ENCODE measurements at places on chromosomes 1 and 21.

- no peak for DNase-seq
Observed at GRCh38 chr1:214698559-214698958, 95.6 kb downstream of the CENPF start.

DNA sequence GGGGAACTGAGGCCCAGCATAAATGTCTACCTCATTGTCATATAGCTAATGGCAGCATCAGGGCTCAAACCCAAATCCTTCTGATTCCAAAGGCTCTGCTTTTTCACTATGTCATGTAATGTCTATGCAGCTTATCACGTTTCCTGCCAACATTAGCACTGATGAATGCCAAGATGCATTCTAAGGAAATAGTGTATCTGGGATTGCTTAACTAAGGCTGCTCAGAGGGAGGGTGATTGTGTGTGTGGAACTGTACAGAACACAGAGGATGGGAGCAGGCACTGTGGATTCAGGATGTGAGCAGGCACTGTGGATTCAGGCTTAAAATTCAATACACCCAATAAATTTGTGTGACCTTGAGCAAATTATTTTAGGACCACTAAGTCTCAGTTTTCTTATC, 456.4 kb upstream of the DEPDC1 start:
- DNase-seq, result no peak

DNA sequence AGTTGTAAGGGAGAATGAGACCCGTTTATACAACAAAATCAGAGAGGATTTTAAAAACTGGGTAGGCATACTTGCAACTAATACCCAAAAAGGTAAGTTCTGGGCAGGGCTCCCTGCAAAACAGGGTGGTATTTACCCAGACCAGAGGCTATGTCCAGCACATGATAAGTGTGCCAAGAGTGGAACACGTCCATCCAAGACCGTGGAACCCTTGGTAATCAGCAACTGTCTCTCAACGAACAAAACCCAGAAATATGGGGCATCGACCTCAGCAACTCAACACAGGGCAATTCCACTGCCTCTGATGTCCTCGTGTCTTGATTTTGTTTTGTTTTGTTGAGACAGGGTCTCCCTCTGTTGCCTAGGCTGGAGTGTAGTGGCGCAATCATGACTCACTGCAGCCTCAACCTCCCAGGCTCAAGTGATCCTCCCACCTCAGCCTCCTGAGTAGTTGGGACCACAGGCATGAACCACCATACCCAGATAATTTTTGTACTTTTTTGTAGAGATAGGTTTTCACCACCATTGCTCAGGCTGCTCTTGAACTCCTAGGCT, 26.7 kb upstream of the MX1 start:
- DNase-seq, result no peak

- no peak for DNase-seq
Observed at GRCh38 chr1:101484689-101485338, 248.0 kb downstream of the S1PR1 start.

DNA sequence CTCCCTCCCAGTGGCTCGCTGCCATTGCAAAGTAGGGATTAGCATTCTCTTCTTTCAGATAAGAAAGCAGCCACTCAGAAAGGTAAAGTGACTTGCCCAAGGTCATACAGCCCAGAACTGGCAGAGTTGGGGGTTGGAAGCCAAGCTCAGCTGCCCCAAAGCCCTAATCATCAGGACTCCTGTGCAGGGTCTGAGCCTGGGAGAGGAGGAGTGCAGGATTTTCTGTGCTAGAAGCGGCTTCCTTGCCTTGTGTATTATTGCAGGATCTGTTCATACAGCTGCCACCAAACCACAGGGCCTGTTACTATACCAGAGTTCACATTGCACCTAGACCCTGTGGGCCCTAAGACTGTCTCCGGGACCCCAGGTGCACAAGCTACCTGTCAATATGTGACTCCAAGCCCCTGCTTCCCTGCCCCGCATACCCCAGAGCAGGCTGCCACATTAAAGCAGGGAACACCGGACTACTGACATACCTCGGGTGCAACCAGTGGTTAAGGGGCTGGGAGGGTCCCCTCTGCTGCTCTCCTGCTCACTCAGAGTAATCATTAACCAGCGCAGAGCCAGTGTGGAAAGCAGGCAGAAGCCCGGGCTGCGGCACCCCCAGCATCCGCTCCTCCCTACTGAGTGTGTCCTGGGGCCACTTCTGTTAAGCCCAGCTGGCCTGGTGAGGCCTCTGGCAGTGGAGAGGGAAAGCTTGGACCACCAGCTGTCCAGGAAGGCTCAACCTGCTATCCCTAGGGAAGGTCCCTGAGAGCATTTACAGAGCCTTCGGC, 15.8 kb downstream of the HSPG2 start:
- no peak for DNase-seq

- DNase-seq, result no peak
Observed at GRCh38 chr1:175725684-175726083, 17.7 kb downstream of the TNR start.

- DNase-seq, result no peak
Observed at GRCh38 chr1:246503341-246503740, 3.7 kb downstream of the SMYD3 start.

DNA sequence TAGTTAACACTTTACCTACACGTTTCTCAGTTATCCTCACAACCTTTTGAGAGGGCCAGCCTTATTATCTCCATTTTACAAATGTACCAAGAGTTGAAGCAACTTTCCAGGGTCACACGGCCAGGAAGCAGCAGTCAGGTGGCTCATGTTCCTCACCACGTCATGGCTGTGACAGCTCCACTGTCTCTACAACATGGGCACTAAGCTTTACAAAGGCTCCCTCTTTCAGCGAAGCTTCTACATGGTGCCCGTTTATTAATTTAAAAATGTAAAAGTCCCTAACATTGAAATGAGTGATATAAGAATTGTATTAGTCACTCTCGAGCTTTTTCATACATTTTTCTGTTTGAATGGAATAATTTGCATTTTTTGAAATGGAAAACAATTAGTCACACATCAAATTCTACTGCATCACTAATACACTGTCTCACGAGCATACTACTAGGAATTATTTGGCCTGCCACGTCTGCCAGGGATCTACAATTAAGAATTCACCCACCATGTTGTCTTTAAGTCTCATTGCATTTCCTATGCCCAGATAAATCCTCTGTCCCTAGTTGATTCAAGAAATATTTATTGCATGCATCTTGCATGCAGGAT, 28.4 kb upstream of the LIN9 start:
- DNase-seq, result no peak

DNA sequence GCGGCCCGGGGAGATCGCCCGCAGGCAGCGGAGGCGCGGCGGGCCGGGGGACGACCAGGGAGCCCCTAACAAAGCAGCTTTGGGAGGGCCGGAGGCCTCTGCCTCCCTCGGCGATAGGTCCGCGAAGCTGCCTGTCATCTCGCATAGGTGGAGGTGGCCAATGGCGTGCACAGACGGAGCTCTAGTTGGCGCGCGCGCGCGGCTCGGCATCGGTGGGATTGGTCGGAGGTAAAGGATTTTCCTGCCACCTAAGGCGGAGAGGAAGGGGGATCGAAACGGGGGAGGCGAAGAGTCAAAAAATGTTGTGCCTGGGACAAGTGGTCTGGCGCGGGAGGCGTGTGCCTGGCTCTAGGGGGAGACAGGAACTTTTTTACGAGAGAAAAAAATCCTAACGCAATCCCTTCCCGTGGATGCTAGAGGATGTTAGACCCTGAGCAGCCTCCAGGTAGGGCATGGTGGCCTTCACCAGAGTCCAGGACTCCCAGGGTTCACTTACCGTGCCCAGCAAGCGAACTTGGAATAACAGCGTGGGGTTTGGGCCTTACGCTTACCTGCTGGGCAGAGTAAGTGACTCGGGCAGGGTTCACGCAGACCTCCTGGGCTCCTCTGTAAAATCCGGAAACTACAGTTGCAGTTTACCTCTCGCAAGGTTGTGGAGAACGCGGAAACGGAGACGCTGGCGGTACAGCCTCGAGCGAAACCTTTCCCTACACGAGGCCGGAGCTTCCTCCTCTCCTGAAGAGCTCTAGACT, 99.9 kb upstream of the SOD1 start:
- DNase-seq, result peak; percentile 98

DNA sequence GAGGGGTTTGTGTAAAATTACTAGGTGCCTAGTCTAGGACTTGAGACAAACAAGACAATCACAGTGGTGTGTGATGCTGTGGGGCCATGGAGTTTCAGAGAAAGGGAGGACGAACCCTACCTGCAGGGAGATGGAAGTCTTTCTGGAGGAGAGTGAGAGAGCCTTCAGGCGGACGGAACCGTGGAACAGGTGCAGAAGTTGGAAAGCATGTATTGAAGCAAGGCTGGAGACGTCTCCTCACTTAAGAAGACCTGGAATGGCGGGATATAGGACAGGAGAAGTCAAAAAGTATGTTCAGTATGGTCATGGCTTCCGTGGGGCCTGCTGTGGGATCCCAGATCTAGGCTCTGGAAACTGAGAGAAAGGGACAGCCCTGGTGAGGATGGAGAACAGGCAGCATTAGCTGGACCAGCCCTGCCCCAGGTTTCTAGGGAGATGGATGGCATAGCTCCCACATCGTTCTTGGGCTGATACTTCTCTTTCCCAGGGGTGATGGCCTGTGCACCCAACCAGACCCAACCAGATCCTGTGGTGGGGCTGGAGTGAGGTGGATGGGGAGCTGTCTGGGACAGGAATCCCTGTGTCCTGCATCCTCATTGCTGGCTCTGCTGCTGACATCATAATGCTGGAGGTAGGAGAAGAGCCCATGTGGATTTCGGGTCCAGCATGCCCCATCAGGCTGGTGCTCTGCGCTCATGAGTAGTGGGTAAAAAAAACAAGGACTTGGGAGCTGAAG, 15.0 kb upstream of the LRP8 start:
- no peak for DNase-seq

DNA sequence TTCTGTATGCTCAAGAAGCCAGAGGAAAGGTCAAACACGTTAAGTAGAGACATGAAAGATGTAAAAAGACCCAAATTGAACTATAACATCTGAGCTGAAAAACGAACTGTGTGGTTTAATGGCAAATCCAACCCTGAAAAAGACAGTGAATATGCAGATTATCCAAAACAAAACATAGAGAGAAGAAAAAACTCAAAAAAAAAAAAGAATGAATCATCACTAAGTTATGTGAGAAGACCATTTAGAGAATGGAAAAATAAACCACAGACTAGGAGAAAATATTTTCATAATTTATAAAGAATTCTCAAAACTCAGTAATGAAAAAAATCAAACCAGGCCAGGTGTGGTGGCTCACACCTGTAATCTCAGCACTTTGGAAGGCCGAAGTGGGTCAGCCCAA, 253.3 kb downstream of the PLPP3 start:
- DNase-seq, result no peak

GRCh38 chr1:49466961-49467360, 556.8 kb downstream of the AGBL4 start:
- DNase-seq, result no peak

DNA sequence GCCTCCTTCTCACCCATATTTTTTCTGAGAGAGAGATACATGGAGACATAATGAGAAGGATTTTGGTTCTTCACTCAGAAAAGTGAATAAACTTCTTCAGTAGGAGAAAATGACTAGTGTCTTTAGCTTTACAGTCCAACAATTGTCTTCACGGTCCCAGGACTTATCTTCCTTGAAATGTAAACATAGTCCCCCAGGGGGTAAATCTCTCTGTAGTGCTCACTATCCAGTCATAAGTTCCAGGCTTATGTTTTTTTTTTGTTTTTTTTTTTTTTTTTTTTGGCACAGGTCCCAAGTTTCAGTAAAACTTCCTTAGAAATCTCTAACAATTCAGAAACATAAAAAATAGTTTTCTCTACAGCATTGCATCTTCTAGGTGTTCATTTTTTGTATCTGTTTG, 890.2 kb upstream of the B3GALT2 start:
- DNase-seq, result no peak

GRCh38 chr1:170131450-170131849, 14.3 kb upstream of the NTMT2 start:
- no peak for DNase-seq

DNA sequence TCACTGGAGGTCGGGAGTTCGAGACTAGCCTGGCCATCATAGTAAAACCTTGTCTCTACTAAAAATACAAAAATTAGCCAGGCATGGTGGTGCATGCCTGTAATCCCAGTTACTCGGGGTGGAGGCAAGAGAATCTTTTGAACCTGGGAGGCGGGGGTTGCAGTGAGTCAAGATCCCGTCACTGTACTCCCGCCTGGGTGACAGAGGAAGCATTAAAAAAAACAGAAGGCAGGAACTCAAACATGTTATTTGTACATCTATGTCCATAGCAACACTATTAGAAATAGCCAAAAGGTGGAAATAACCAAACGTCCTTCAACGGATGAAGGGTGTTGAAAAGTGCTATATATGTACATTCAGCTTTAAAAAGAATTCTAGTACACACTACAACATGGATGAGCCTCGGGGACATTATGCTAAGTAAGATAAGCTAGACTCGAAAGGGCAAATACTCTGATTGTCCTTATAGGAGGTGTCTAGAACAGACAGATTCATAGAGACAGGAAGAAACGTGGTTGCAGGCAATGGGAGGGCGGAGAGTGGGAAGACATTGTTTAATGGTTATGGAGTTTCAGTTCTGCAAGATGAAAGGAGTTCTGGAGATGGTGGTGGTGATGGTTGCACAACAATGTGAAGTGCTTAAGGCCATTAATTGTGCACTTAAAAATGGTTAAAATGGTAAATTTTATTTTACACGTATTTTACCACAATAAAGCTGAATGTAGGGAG, 19.2 kb downstream of the NLRP3 start:
- no peak for DNase-seq

DNA sequence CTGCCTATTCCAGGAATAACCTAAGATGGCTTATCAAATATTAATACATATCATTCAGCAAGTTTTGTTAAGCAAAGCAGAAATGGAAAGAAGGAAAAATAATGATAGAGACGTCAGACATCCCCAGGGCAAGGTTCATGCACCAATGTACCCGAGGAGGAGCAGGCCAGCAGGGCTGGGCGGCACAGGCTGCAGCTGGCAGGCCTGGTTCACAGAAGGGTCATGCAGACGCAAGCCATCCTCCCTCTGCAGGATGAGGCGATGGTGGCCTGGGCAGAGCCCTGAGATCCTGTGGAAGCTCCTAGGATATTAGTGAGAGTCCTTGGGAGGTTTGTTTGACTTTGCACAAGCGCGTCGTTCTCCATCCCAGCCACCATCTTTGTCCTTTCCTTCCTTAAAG, 30.0 kb downstream of the BATF3 start:
- DNase-seq, result no peak

DNA sequence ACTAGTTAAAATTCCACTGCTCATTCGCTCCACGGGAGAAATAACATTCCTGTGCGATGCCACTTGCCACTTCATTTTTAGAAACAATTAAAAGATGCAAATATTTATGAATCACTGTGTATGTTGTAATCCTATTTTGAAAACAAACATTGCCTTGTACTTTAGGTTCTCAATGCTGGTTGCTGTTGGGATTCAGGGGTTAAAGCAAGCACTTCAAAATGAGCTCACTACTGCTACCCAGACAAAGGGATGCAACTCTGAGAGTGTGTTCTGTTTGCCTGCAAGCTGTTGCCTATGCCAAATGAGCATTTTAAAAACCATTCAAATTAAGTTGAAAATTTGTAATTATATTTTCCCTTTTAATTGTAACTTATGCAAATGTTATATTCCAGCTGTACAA, 87.5 kb downstream of the RWDD3 start:
- no peak for DNase-seq

- DNase-seq, result no peak
Observed at GRCh38 chr1:5662744-5663126, 329.5 kb downstream of the NPHP4 start.

- DNase-seq, result no peak
Observed at GRCh38 chr1:40391688-40392145, 18.2 kb downstream of the SMAP2 start.

- DNase-seq, result no peak
Observed at GRCh38 chr1:64933296-64934070, 32.9 kb downstream of the JAK1 start.
